ENCODE measurements at places on chromosomes 12 and 14. TPM values are rescaled to one million over a fixed set of nuclear protein-coding genes. Genes with fewer than 3 reads are reported as not detected.

The SIRT4 gene
- 0.73 TPM for total RNA-seq

The BICDL1 gene
- not detected for total RNA-seq

The KLRB1 gene
- total RNA-seq: not detected

The RPL41 gene
- total RNA-seq: 3,572 TPM

The SMIM41 gene
- 0.20 TPM for total RNA-seq

The DNAJC22 gene
- 0.20 TPM for total RNA-seq

The TCL1B gene
- not detected for total RNA-seq

The ATP23 gene
- total RNA-seq: 10.3 TPM

The GALNT6 gene
- 1.8 TPM for total RNA-seq

The TCTN1 gene
- 34.2 TPM for total RNA-seq

The WNT5B gene
- total RNA-seq: 56.6 TPM

The B4GALNT3 gene
- not detected for total RNA-seq

The TMEM263 gene
- total RNA-seq: 102 TPM

The RBMS2 gene
- 8.5 TPM for total RNA-seq

The HOXC12 gene
- total RNA-seq: not detected

The TAS2R50 gene
- total RNA-seq: 2.6 TPM

The WIF1 gene
- total RNA-seq: 0.37 TPM

The CMKLR1 gene
- total RNA-seq: 7.0 TPM
